ENCODE measurements at places on chromosomes 7 and 10.

GRCh38 chr10:131644289-131644688 is 256.5 kb upstream of the PPP2R2D start:
- DNase-seq, result no peak

GRCh38 chr10:7817984-7818294 is 366 bp upstream of the TAF3 start:
- no peak for DNase-seq

DNA sequence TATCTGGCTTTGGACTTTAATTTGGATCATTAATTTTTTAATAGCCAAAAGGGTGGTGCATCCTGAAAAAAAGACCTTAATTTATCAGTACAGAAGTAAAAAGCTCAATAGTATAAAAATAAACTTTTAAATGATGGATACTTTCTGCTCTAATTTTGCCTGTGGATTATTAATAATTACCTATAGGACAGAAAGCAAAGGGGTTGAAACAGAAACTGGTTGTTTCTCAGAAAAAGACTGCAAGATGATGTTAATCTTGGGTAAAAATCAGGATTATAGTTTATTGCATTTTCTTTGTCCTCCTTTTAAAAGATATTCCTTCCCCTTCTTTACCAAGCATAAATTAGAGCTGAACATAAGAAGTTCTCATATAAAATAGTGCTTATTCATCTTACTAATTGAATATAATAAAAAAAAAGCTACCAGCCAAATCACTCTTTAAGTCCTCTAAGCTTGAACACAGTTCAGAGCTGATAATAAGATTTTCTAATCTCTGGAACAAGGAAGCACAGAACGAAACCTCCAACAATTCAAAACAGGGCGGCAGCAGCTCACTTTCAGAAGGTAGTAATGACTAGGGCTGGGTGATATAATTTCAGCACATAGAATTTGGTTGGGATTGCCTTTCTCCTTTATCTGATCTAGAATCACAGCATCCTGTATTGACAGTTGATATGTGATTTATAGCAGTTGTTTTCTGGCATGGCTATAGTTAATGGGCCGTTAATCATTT is 8.1 kb upstream of the GPR85 start:
- DNase-seq, result no peak

DNA sequence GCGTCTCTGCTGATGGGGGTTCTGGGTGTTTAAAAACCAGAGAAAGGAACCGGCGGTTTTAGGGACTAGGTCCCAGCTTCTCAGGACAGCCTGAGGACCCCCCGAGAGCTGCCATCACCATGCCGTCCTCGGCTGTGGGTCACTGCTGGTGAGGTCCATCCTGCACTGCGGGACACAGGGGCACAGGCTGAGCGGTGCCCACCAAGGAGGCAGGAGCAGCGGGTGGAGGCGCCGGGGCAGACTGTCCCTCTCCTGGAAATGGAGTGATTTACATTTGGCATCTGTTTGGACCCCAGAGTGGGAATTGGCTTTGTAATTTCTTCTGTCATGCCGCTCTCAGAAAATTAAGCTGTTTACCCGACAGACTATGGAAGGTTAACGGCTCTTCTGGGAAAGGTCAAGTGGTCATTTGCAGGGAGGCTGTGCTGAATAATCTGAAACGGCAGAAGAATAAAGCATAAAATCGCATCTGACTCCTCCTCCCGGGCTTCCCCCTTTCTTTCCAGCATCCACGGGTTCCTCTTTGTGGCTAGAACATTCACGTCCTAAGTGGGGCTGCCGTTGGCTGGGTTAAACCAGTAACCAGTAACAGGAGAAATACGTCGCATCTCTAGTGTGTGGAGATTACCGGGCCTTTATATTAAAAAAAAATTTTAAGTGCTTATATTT is 31.7 kb downstream of the LHPP start:
- DNase-seq, result no peak

- no peak for DNase-seq
Measured at GRCh38 chr7:18445916-18446520, 49.5 kb upstream of the HDAC9 start.

- no peak for DNase-seq
Measured at GRCh38 chr7:4616116-4616515, 66.0 kb upstream of the FOXK1 start.

GRCh38 chr10:61639952-61640351 is 22.8 kb upstream of the CABCOCO1 start:
- no peak for DNase-seq

DNA sequence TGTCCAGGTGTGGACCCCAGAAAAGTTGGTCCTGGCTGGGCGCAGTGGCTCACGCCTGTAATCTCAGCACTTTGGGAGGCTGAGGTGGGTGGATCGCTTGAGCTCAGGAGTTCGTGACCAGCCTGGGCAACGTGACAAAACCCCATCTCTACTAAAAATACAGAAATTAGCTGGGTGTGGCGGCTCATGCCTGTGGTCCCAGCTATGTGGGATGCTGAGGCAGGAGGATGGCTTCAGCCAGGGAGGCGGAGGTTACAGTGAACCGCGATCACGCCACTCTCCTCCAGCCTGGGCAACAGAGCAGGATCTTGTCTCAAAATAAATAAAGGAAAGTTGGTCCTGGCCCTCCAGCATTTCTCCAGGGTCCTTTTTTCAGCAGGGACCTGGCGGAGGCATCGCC is 1.4 kb downstream of the NUDT1 start:
- DNase-seq, result no peak

DNA sequence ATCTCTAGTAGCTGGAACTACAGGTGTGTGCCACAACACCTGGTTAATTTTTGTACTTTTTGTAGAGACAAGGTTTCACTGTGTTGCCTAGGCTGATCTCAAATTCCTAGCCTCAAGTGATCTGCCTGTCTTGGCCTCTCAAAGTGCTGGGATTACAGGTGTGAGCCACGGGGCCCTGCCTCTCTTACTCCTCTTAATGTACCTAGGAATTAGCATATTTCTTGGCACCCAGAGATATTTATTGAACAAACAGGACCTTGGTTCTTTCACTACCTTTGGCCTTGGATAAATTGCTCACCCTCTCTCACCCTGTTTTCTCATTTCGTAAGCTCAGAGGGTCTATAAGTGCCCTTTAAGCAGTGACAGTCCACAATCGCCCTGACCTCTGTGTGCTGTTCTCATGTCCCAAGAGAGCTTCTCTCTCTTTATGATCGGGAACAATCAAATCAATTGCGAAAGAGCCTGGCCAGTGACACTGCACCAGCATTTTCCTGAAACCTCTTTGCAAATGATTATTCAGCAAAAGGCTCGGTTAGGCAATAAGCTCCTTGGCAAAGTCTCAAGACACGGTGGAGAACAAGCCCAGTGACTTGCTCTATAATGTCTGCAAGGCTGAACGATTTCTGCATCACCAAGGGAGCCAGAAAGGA is 117.7 kb downstream of the APBB1IP start:
- no peak for DNase-seq

- DNase-seq, result no peak
Measured at GRCh38 chr7:98222533-98223195, 11.4 kb downstream of the BHLHA15 start.

- DNase-seq, result no peak
Measured at GRCh38 chr7:142134909-142135308, 23.4 kb downstream of the MGAM2 start.

DNA sequence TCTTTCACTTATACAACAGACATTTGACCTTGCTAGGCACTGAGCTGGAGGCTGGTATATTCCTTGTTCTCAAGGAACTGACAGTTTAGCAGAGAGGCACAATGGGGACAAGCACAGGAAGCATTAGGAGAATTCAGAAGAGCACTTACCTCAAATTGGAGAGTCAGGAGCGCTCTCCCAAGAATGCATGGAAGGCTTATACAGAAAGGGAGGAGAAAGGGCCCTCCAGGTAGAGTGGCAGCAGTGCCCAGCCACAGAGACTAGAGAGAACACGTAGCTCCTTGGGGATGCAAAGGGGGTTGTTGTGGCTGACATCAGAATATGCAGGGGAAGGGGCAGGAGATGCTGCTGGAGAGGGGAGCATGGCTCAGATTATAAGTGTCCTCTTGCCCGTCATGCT is 78.2 kb upstream of the MKLN1 start:
- no peak for DNase-seq

DNA sequence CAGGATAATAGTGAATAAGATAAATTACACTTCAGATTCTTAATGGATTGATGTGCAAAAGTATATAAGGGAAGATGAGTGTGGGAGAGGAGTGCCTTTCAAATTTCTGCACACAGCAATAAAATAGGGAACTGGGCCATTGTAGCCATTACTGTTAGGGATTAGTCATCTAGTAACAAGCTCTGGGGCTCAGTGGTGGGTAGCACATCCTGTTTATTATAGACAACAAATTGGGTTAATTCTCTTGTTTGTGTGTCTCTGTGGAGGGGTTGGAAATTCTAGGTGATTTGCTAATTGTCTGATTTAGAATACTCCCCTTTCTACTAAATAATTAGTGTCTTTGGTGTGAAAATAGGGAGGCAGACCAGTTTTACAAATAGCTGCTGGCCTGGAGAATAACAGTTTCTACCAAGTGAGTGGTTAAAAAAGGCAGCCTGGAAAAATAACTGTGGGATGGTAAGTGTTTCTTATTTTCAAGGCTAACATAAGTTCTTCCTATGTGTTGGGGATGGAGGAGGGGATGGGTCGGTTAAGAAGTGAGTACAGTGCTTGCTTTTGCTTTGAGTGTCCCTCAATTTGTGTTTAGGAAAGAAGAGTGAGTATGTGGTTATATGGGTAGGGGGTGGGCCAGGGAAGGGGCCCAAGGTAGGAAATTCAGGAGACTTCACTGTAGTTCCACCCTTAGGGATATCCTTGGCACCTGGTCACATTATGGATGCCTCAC is 43.3 kb upstream of the TMEM248 start:
- DNase-seq, result no peak

DNA sequence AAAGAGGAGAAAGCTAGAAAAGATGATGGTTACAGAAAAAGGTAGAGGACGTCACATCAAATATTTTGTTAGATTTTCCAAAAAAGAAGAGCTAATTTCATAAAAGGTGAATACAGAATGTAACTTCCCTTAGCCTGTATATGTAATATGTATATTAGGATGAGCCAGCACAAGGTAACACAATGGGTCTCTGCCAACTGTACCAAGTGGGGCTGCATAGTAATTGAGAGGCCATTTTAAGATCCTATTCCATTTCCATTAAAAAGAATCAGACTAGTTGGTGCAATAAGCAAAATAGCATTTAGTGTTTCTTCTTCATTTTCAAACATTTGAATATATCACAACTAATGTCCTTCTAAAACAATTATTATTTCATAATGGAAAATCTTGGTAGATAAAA is 134.6 kb downstream of the SEMA3A start:
- no peak for DNase-seq

DNA sequence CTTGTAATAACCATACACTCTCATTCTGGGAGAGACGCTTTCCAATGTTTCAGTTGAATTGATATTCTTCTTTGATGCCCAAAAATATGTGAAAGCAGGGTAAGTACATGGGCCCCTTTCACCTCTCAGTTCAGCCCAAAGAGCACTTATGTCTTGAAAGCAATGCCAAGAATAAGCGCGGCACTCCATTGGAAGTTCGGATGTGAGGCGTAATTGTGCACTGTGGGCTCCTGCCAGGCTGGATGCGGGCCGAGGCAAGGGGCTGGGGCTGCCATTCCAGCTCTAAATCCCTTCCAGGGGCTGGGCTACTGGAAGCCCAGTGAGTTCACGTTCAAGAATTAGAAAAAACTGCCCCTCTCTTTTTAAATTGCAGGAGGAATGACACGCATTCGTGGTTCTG is 113.8 kb downstream of the EBF3 start:
- no peak for DNase-seq

- no peak for DNase-seq
Measured at GRCh38 chr7:11239316-11239715, 265.6 kb downstream of the PHF14 start.

GRCh38 chr7:116829041-116829440 is 33.3 kb upstream of the CAPZA2 start:
- DNase-seq, result no peak

- DNase-seq, result no peak
Measured at GRCh38 chr10:43090188-43090587, 13.3 kb downstream of the RET start.

DNA sequence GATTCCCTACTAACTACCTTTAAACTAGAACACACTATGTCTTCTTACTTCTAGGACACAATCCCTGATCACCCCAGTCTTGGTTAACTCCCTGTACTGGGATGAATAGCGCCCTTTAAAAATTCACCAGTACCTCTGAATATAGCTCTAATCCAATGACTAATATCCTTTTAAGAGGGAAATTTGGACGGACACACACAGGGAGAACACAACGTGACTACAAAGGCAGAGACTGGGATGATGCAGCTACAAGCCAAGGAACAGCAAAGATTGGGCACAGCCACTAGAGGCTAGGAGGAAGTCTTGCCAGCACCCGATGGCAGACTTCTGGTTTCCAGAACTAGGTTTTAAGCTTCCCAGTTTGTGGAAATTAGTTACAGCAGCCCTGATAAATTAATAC is 81.4 kb downstream of the MALSU1 start:
- DNase-seq, result no peak

- peak; percentile 57 for DNase-seq
Measured at GRCh38 chr10:132592790-132593383, 55.3 kb downstream of the INPP5A start.

GRCh38 chr10:14570800-14571199 is 203.9 kb downstream of the FAM107B start:
- DNase-seq, result no peak

GRCh38 chr7:158255156-158255555 is 332.5 kb downstream of the PTPRN2 start:
- peak; percentile 56 for DNase-seq

DNA sequence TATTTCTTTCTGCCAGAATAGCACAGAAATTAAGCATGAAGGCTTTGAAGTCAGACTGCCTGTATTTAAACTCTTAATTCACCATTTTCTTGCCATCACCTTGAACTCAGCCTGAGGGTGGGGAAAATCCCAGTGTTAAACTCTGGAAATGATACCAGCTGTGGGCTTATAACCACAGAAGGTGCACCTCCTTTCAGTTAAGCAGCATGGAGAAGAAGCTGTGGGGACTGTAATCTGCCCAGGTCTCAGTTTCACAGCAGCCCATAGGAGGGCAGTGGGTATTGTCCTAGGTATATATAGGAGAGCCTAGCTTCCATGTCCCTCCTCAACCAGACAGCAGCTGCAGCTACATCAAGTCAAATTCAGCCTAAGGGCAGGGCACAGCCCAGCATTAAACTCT is 241.6 kb downstream of the HPSE2 start:
- DNase-seq, result no peak

DNA sequence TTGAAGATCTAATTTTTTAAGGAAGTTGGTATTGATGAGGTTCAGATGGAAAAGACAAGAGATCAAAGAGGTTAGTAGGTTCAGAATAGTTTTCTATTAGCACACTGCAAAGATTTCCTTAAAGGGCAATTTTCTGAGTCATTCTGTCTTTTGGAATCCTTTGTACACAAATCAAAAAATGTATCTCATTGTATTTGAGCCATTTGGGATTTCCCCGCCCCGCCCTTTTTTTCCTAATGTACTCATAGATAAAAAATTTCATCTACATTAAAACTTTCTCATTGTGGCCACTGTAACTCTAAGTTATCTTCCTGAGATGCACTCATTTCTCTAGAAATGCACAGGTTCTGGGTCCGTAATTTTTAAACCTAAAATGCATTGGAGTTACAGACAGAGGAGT is 12.1 kb downstream of the GIMAP6 start:
- DNase-seq, result no peak

- DNase-seq, result no peak
Measured at GRCh38 chr10:13571541-13571940, 15.2 kb upstream of the PRPF18 start.

Measured in activated effector memory CD4-positive, alpha-beta T cell treated with anti-CD3 and anti-CD28 coated beads, Interleukin-2, amount 50 U/mL, for 16 hours (primary cell).